ENCODE measurements at places on chromosomes 6 and 20. TPM values are rescaled to one million over a fixed set of nuclear protein-coding genes. Genes with fewer than 3 reads are reported as not detected.

GRCh38 chr6:13711324-13711732 lies 307 bp downstream of the RANBP9 start:
- H3K27me3 ChIP-seq: no peaks in the 10 kb centered on the region
- H3K4me1 ChIP-seq: peaks cover 29% of the 10 kb centered on the region
- DNase-seq: no peak

GRCh38 chr20:46798430-46798829 lies 89.0 kb downstream of the SLC2A10 start:
- no peak for DNase-seq
- no peaks in the 10 kb centered on the region for H3K4me1 ChIP-seq
- H3K27ac ChIP-seq: no peak overlapping the region

GRCh38 chr6:51273228-51273961 lies 454.7 kb downstream of the TFAP2B start:
- H3K27me3 ChIP-seq: no peaks in the 10 kb centered on the region
- H3K36me3 ChIP-seq: no peaks in the 10 kb centered on the region
- no peak overlapping the region for H3K4me3 ChIP-seq
- H3K27ac ChIP-seq: no peak overlapping the region
- peak; percentile 7 for DNase-seq
- no peaks in the 10 kb centered on the region for H3K4me1 ChIP-seq

- peaks cover 53% of the 10 kb centered on the region for H3K27me3 ChIP-seq
- no peak overlapping the region for H3K27ac ChIP-seq
- H3K4me3 ChIP-seq: no peak overlapping the region
- no peaks in the 10 kb centered on the region for H3K36me3 ChIP-seq
- H3K4me1 ChIP-seq: no peaks in the 10 kb centered on the region
These were observed 162.2 kb downstream of the TBXT start for GRCh38 chr6:166005401-166005943.

- H3K36me3 ChIP-seq: no peaks in the 10 kb centered on the region
- no peak overlapping the region for H3K4me3 ChIP-seq
- no peak for DNase-seq
- H3K27ac ChIP-seq: no peak overlapping the region
- H3K27me3 ChIP-seq: no peaks in the 10 kb centered on the region
These were observed 136.8 kb upstream of the BTBD3 start for GRCh38 chr20:11780765-11781369.

DNA sequence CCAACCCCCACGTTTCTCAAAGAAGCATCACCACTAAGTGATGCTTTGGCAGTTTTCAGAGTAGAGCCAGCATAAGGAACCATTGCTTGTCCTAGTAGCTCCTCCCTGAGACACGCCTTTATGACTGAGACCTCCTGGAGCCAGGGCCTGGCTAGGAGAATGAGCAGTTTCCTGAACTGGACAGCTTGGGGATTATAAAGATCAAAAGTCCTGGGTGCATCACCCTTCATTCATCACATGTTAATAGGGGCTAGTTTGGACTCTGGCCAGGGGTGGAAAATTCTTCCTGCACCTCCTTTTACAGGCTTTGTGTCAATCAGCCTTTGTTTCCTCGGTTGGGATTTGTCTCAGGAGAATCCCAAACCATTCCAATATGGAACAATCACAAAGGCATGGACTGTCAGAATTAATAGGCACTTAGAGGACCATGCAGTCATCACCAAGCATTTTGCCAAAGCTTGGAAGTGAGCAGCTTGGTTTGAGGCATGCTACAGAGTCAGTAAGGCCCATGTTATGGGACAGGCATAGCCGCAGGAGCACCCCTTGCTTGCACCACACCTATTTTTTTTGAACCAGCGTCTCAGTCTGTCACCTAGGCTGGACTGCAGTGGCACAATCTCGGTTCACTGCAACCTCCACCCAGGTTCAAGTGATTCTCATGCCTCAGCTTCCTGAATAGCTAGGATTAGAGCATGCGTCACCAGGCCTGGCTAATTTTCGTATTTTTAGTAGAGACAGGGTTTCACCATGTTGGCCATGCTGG lies 64.9 kb upstream of the TGM3 start:
- no peaks in the 10 kb centered on the region for H3K4me1 ChIP-seq
- H3K36me3 ChIP-seq: no peaks in the 10 kb centered on the region
- DNase-seq: no peak
- no peaks in the 10 kb centered on the region for H3K27me3 ChIP-seq

GRCh38 chr6:151716526-151716932 lies 91.0 kb upstream of the ESR1 start:
- H3K36me3 ChIP-seq: no peaks in the 10 kb centered on the region
- H3K4me1 ChIP-seq: peaks cover 13% of the 10 kb centered on the region
- H3K27me3 ChIP-seq: no peaks in the 10 kb centered on the region
- DNase-seq: peak; percentile 35
- H3K27ac ChIP-seq: no peak overlapping the region

GRCh38 chr6:109458774-109459531 lies 3.4 kb upstream of the MICAL1 start:
- H3K4me1 ChIP-seq: peaks cover 45% of the 10 kb centered on the region
- no peak overlapping the region for H3K4me3 ChIP-seq
- H3K27ac ChIP-seq: peak overlapping the region; percentile 38
- no peaks in the 10 kb centered on the region for H3K27me3 ChIP-seq
- DNase-seq: peak; percentile 49

- H3K27ac ChIP-seq: no peak overlapping the region
- H3K4me3 ChIP-seq: no peak overlapping the region
- H3K27me3 ChIP-seq: no peaks in the 10 kb centered on the region
- H3K36me3 ChIP-seq: peaks cover 8% of the 10 kb centered on the region
- no peaks in the 10 kb centered on the region for H3K4me1 ChIP-seq
These were observed 124.7 kb downstream of the QKI start for GRCh38 chr6:163539101-163539762.

GRCh38 chr20:45489083-45489531 lies 19.6 kb downstream of the WFDC2 start:
- no peak for DNase-seq
- no peak overlapping the region for H3K4me3 ChIP-seq
- no peak overlapping the region for H3K27ac ChIP-seq
- H3K4me1 ChIP-seq: no peaks in the 10 kb centered on the region

DNA sequence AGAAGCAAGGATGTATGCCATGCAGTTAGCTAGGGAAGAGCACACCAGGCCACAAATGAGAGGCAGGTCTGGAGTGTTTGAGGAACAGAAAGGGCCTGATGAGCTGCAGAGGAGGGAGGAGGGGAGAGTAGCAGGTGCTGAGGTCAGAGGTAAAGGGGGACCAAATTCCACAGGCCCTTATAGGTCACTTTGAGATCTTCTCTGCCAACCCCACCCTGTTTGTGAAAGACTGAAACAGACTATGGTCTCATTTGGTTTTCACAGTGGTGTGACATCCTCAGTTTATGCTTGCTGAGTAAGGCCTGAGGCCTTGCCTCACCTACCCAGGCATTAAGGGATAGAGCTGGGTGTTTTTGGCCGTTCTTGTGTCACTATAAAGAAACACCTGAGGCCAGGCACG lies 187.7 kb upstream of the MYLIP start:
- DNase-seq: no peak
- no peaks in the 10 kb centered on the region for H3K4me1 ChIP-seq
- H3K27me3 ChIP-seq: no peaks in the 10 kb centered on the region
- no peak overlapping the region for H3K4me3 ChIP-seq
- no peak overlapping the region for H3K27ac ChIP-seq
- no peaks in the 10 kb centered on the region for H3K36me3 ChIP-seq

- H3K36me3 ChIP-seq: peaks cover 1% of the 10 kb centered on the region
- H3K4me1 ChIP-seq: peaks cover 18% of the 10 kb centered on the region
- no peaks in the 10 kb centered on the region for H3K27me3 ChIP-seq
- no peak overlapping the region for H3K27ac ChIP-seq
- H3K4me3 ChIP-seq: no peak overlapping the region
- no peak for DNase-seq
These were observed 3.0 kb upstream of the ZNF335 start for GRCh38 chr20:45974896-45975565.

DNA sequence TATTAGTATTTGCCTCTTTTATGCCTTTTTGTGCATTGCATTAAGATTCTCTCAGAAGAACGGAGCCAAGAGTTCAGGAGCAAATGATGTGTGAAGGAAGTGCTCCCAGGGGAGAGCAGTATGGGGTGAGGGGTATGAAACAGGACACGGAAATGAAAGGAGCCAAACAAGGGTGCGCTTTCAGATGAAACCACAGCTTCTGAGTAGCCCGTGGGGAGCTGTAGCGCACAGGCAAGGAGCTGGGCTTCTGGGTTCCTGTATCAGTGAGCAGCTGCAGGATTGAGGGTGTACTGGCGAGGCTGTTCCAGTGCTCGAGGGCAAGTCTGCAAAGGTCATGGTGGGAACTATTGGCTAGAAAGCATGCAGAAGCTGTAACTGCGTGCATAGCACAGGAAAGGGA lies 25.4 kb downstream of the ANKEF1 start:
- no peak overlapping the region for H3K4me3 ChIP-seq
- H3K27ac ChIP-seq: no peak overlapping the region
- H3K36me3 ChIP-seq: peaks cover 15% of the 10 kb centered on the region
- H3K4me1 ChIP-seq: no peaks in the 10 kb centered on the region
- no peak for DNase-seq

DNA sequence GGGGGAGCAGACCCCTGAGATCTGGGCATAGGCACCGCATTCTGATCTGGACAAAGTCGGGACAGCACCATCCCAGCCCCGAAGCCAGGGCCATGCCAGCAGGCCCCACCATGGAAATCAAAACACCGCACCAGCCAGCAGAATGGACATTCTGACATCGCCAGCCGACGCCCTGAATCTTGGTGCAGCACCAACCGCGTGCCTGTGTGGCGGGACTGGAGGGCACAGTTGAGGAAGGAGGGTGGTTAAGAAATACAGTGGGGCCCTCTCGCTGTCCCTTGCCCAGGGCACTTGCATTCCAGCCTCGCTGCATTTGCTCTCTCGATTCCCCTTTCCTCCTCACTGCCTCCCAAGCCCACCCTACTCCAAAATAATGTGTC lies 2.0 kb downstream of the NNAT start:
- peaks cover 14% of the 10 kb centered on the region for H3K36me3 ChIP-seq
- no peaks in the 10 kb centered on the region for H3K27me3 ChIP-seq
- H3K4me1 ChIP-seq: peaks cover 54% of the 10 kb centered on the region

GRCh38 chr6:6736791-6737654 lies 148.5 kb downstream of the LY86 start:
- no peak overlapping the region for H3K4me3 ChIP-seq
- no peaks in the 10 kb centered on the region for H3K4me1 ChIP-seq
- no peak for DNase-seq
- no peaks in the 10 kb centered on the region for H3K36me3 ChIP-seq
- peaks cover 11% of the 10 kb centered on the region for H3K27me3 ChIP-seq

- peaks cover 14% of the 10 kb centered on the region for H3K4me1 ChIP-seq
- H3K4me3 ChIP-seq: no peak overlapping the region
- DNase-seq: no peak
- no peak overlapping the region for H3K27ac ChIP-seq
- H3K36me3 ChIP-seq: no peaks in the 10 kb centered on the region
These were observed 58.8 kb downstream of the REV3L start for GRCh38 chr6:111423960-111424846.

DNA sequence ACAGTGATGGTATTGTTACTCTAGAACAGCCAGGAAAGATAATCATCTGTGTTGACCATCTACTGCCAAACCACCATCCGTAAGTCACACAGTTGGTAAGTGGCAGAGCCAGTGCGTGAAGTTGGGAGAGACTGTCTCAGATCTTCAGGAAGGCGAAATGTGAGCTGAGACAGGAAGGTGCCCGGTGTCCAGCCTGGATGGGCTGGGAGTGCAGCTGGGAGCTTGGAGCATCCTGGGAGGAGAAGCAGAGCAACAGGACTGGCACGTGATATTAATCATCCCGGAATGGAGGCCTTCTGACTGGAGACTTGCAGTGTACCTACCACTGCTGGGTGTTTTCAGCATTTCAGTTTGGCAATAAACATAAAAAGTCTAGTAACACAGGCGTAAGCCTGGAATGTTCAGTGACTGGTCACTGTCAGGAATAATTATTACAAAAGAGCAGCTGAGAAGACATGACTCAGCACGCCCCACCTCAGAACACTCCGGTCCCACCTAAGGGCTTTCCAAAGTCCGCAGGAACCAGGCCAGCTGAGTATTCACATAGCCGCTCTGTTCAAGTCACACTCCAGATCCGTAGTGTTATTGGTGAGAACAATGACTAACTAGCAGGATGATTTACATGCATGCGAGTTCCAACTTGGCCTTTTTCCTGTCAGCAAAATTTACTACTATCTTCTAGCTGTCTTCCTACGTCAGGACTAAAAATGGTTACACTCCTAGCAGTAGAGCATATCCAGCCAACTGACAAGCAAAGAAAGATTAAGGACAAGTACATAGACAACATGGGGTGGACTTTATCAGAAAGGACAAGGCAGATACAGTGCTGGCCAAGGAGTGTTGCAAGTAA lies 45.1 kb upstream of the PNRC1 start:
- DNase-seq: no peak
- H3K27me3 ChIP-seq: no peaks in the 10 kb centered on the region
- no peaks in the 10 kb centered on the region for H3K36me3 ChIP-seq
- no peak overlapping the region for H3K4me3 ChIP-seq

DNA sequence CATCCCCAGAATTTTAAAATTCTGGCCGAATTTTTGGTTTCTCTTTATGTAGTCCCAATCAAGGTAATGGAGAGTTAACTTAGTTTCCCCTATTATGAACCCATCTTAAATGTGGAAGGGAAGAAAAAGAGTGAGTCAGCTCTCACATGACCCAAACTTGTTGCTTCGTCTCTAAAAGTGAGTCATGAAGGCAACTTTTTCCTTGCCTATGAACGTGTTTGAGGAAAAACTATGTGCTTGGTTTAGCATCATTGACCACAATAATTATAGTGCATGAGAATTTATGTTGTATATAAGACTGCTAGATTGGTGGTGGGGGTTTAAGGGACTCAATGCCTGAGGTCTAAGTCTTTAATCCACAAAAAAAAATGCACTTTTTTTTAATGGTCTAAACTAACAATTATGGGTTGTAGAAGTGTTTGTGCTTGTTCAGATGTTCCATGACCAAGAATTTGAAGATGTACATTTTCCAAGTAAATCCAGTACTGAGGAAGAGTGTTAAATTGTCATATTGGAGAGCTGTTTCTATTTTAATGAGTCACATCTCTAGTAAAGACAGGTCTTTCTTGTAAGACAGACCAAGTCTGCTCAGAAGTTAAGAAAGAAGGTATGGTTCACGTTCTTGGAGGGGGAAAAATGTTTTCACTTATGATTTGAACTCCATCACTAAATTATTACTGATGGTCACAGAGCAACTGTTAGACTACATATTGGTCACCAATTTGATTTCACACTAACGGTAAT lies 409.9 kb upstream of the MARCKS start:
- H3K27ac ChIP-seq: no peak overlapping the region
- no peaks in the 10 kb centered on the region for H3K27me3 ChIP-seq
- no peak overlapping the region for H3K4me3 ChIP-seq
- no peak for DNase-seq

The FAM209B gene
- total RNA-seq: 3.1 TPM

The CTNNBL1 gene
- 31.1 TPM for total RNA-seq

The SLC16A10 gene
- 13.4 TPM for total RNA-seq

The BRPF3 gene
- total RNA-seq: 41.6 TPM

The GRIK2 gene
- not detected for total RNA-seq

The HLA-DMB gene
- 6.0 TPM for total RNA-seq

The PCK1 gene
- total RNA-seq: not detected

The PSORS1C2 gene
- not detected for total RNA-seq

The MOCS1 gene
- total RNA-seq: 2.0 TPM

The GTF2H4 gene
- total RNA-seq: 10.7 TPM

The CCM2L gene
- total RNA-seq: not detected

The SCP2D1 gene
- not detected for total RNA-seq

The STMND1 gene
- not detected for total RNA-seq
